H1 (cell line): ENCODE measurements at places on chromosomes 5 and 9. TPM values are rescaled to one million over a fixed set of nuclear protein-coding genes. Genes with fewer than 3 reads are reported as not detected.
A peak's percentile ranks its signal among the peaks of the same experiment; 100 is the strongest.

DNA sequence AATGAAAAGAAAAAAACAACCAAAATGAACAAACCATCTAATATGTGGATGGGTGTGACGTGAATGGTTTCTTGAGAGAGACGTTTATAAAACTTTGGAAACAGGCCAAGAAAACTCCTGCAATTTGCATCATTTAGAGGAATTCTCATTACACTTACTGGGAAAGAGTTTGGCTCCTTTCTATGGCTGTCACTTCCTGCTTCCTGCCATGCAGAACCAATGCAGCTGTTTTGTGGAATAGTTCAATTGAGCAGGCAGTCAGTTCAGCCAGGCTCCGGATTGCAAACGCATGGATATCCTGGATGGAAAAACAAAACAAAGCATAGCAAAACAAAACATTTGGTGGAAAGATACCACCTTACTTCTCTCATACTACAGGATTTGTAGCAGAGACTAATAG lies 36.6 kb downstream of the FAM114A2 start:
- no peak for DNase-seq
- no peaks in the 10 kb centered on the region for H3K27me3 ChIP-seq
- H3K4me1 ChIP-seq: no peaks in the 10 kb centered on the region
- no peaks in the 10 kb centered on the region for H3K36me3 ChIP-seq
- H3K4me3 ChIP-seq: no peak overlapping the region

DNA sequence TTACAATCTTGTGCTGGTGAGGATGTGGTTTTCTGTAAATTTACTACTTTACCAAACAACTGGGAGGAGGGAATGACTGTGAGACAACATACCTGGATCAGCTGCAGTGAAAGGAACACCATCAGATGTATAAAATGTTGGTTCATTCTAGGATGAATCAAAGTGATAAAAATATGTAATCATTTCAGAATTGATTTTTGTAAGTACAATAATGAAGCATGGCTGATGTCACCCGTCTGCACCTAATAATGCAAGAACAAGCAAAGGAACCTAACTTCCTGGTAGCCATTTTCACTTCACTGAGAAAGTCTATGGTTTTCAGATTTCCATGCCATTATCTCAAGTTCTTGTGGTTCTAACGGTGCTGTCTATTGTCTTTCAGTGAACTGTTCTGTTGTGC lies 18.7 kb upstream of the C5orf34 start:
- DNase-seq: no peak
- peaks cover 4% of the 10 kb centered on the region for H3K36me3 ChIP-seq
- no peaks in the 10 kb centered on the region for H3K4me1 ChIP-seq
- H3K27me3 ChIP-seq: no peaks in the 10 kb centered on the region

GRCh38 chr5:15933259-15934207 lies 246.1 kb downstream of the MARCHF11 start:
- no peak for DNase-seq
- no peaks in the 10 kb centered on the region for H3K27me3 ChIP-seq
- H3K27ac ChIP-seq: no peak overlapping the region
- H3K4me3 ChIP-seq: no peak overlapping the region
- peaks cover 3% of the 10 kb centered on the region; the same call in 1 of the 2 replicates for H3K36me3 ChIP-seq

DNA sequence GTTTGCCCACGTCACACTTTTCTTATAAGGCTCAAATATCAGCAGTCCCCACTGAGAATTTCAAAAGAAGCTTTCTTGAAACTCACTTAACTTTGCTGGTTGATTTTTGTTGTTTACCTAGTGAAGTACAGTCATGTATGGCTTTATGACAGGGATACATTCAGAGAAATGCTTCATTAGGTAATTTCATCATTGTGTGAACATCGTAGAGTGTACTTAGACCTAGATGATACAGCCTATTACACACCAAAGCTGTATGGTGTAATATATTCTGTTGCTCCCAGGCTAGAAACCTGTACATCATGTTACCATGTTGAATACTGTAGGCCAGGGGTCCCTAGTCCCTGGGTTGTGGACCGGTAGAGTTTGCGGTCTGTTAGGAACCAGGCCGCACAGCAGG lies 177.0 kb downstream of the ARRDC3 start:
- H3K36me3 ChIP-seq: no peaks in the 10 kb centered on the region
- no peak for DNase-seq
- no peaks in the 10 kb centered on the region for H3K4me1 ChIP-seq
- no peak overlapping the region for H3K4me3 ChIP-seq
- no peaks in the 10 kb centered on the region for H3K27me3 ChIP-seq

GRCh38 chr9:127423476-127423933 lies 677 bp upstream of the ZNF79 start:
- DNase-seq: no peak
- no peaks in the 10 kb centered on the region; the same call in 1 of the 2 replicates for H3K36me3 ChIP-seq
- H3K27me3 ChIP-seq: no peaks in the 10 kb centered on the region
- peak overlapping the region; percentile 94 for H3K27ac ChIP-seq

GRCh38 chr5:107743373-107744000 lies 72.8 kb upstream of the EFNA5 start:
- no peaks in the 10 kb centered on the region for H3K36me3 ChIP-seq
- H3K27ac ChIP-seq: no peak overlapping the region
- no peaks in the 10 kb centered on the region for H3K27me3 ChIP-seq
- peaks cover 15% of the 10 kb centered on the region for H3K4me1 ChIP-seq
- H3K4me3 ChIP-seq: no peak overlapping the region

DNA sequence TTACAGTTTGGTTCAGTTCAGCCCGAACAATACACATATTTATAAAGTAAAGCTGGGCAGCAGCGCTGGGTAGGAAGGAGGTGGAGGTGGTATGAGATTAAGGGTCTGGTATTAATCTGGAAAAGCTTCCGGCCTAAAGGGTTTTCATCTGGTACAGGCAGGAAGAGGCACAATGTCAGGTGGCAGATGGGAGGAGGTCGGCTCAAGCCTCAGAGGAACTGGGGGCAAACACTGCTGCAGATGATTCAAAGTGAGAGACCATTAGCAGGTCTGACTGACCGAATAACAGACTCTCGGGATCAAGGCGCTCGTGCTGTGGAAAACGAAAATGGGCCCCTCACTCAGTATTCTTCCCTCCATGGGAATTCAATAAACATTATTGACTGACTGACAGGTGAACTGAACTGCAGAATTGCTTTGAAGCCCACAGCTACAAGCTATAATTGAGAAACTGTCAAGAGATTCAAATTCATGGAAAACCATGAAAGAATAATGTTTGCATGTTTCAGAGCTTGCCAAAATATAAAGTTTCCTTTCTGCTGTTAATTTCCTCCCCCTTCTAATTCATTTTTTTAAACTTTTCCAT lies 75.3 kb downstream of the TMEM167A start:
- no peak for DNase-seq
- no peak overlapping the region for H3K4me3 ChIP-seq
- no peaks in the 10 kb centered on the region; the same call in 1 of the 2 replicates for H3K4me1 ChIP-seq
- no peaks in the 10 kb centered on the region for H3K27me3 ChIP-seq
- no peak overlapping the region for H3K27ac ChIP-seq

DNA sequence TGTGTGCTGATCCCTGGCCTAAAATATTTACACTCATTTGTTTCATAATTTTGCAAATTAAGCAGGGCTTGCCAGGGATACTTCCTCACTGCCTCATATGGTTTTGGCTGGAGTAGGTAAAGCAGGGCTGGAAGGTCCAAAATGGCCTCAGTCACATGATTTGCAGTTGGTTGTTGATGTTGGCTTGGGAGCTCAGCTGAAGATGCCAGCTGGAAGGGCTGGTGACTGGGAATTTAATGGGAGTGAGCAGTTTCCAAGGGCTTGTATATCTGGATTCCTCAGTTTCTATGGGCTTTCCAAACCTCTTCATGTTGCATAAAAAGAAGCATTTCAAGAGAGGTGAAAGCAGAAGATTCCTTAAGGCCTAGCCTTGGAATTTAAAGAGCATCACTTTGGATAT lies 729.3 kb downstream of the CDH18 start:
- no peak for DNase-seq
- H3K27ac ChIP-seq: no peak overlapping the region
- H3K36me3 ChIP-seq: no peaks in the 10 kb centered on the region
- no peak overlapping the region for H3K4me3 ChIP-seq

GRCh38 chr5:52007230-52007858 lies 624.1 kb downstream of the ISL1 start:
- H3K27ac ChIP-seq: no peak overlapping the region
- no peaks in the 10 kb centered on the region for H3K4me1 ChIP-seq
- H3K4me3 ChIP-seq: no peak overlapping the region
- no peak for DNase-seq
- no peaks in the 10 kb centered on the region for H3K36me3 ChIP-seq

- no peaks in the 10 kb centered on the region for H3K36me3 ChIP-seq
- no peak overlapping the region for H3K4me3 ChIP-seq
- no peaks in the 10 kb centered on the region for H3K4me1 ChIP-seq
- no peak for DNase-seq
- no peak overlapping the region for H3K27ac ChIP-seq
- H3K27me3 ChIP-seq: no peaks in the 10 kb centered on the region
Measured at GRCh38 chr5:78562001-78562400, 86.6 kb downstream of the LHFPL2 start.

DNA sequence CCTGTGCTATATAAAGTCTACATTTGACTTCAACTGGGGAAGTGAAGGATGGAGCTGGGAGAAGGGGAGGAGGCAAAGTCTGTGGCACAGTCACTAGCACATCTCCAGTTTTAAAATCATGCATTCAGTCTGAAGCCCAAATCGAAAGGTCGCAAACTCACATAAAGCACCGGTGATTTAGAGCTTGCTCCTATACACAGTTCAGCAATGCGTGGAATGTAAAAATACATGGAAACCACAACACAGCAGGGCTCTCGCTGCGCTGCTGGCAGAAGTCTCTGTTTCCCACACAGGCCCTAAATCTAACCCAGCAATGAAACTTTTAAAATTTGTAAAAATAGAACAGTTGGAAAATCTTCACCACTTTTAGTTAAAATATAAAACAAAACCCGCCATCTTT lies 68.2 kb downstream of the EBF1 start:
- H3K4me3 ChIP-seq: no peak overlapping the region
- DNase-seq: no peak
- H3K27ac ChIP-seq: no peak overlapping the region
- H3K4me1 ChIP-seq: peaks cover 8% of the 10 kb centered on the region; the same call in 1 of the 2 replicates
- no peaks in the 10 kb centered on the region for H3K36me3 ChIP-seq
- no peaks in the 10 kb centered on the region; the same call in 1 of the 2 replicates for H3K27me3 ChIP-seq

DNA sequence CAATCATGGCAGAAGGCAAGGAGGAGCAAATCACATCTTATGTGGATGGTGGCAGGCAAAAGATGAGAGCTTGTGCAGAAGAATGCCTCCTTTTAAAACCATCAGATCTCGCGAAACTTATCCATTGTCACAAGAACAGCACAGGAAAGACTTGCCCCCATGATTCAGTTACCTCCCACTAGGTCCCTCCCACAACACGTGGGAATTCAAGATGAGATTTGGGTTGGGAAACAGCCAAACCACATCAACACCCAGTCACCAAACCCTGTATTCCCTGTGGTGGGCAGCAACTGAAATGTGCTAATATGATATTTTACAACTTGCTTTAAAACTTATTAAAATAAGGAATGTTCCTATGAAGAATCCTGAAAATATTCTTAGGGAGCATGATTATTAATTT lies 54.2 kb downstream of the RASGRF2 start:
- DNase-seq: no peak
- no peaks in the 10 kb centered on the region; the same call in 1 of the 2 replicates for H3K4me1 ChIP-seq
- no peak overlapping the region for H3K4me3 ChIP-seq
- no peaks in the 10 kb centered on the region for H3K27me3 ChIP-seq
- no peak overlapping the region for H3K27ac ChIP-seq

- peak overlapping the region; percentile 36; the same call in 1 of the 2 replicates for H3K4me3 ChIP-seq
- H3K36me3 ChIP-seq: no peaks in the 10 kb centered on the region
- H3K27ac ChIP-seq: no peak overlapping the region
- peaks cover 53% of the 10 kb centered on the region for H3K27me3 ChIP-seq
- peaks cover 7% of the 10 kb centered on the region for H3K4me1 ChIP-seq
Measured at GRCh38 chr5:132831095-132831860, 831 bp upstream of the SHROOM1 start.

DNA sequence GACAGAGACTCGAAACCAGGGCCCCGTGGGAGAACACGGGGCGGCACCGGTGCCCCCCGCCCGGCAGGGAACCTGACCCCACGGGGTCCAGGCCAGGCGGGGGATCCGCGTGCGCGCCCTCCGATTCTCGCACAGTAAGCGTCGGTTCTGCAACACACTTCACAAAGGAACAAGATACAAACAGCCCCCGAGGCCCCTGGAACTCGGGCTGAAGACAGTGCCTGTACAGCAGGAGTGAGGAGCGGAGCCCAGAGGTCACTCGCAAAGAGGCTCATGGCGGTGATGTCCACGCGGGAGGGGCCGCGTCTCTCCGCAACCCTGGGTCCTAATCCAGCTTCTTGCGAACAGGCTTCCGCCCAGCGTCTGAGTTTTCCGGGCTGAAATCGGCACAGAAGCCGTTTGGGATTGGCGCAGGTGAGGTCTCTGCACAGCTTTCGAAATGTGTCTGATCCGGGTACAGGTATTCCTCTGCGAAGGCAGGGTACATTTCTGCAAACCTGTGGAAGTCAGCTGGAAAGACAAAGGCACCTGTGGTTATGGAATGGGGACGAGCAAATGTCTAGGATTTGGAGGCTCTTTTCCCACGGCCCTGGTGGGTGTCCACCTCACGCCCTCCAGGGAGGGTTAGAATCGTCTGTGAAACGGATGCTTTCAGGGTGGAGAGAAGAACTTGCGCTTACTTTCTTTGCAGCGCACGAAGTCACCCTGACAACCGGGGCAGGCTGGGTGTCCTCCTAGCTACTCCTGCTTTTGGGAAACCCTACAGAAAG lies 18.3 kb upstream of the SLC6A3 start:
- H3K36me3 ChIP-seq: peaks cover 90% of the 10 kb centered on the region
- no peak overlapping the region for H3K27ac ChIP-seq
- no peak overlapping the region for H3K4me3 ChIP-seq
- no peak for DNase-seq
- H3K27me3 ChIP-seq: no peaks in the 10 kb centered on the region; the same call in 1 of the 2 replicates
- H3K4me1 ChIP-seq: no peaks in the 10 kb centered on the region

- H3K27me3 ChIP-seq: no peaks in the 10 kb centered on the region
- no peak overlapping the region for H3K27ac ChIP-seq
- no peak for DNase-seq
- peaks cover 5% of the 10 kb centered on the region for H3K4me1 ChIP-seq
- no peaks in the 10 kb centered on the region for H3K36me3 ChIP-seq
Measured at GRCh38 chr5:14155075-14155474, 11.9 kb downstream of the TRIO start.

Gene NPR3
- not detected in 2 replicates for total RNA-seq

Gene CDKN2A
- total RNA-seq: 0.69 and 0.73 TPM in 2 replicates

Gene SHC3
- total RNA-seq: 7.1 and 8.4 TPM in 2 replicates

Gene OGN
- total RNA-seq: not detected in 2 replicates

Gene STKLD1
- total RNA-seq: not detected in 2 replicates

Gene HTR4
- total RNA-seq: not detected in 2 replicates

Gene RAD23B
- total RNA-seq: 162 and 165 TPM in 2 replicates

Gene TRIO
- total RNA-seq: 69.1 and 70.4 TPM in 2 replicates

Gene MRPL22
- total RNA-seq: 65.6 and 71.2 TPM in 2 replicates
